ENCODE measurements at places on chromosomes 5 and 9.

DNA sequence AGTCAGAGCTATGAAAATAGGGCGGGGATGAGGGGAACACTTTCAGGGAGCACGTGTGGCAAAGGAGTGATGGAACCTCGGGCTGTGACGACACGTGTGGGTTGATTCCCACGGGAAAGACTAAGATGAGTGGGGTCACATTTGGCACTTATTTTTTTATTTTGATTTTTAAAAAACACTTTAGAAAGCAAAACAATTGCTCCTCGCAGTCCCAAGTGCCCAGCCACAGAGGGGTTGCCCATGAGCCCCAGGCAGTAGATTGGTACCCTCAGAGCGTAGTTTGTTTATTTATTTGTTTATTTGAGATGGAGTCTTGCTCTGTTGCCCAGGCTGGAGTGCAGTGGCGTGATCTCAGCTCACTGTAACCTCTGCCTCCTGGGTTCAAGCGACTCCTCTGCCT is 69.7 kb downstream of the WNK2 start:
- DNase-seq: no peak

DNA sequence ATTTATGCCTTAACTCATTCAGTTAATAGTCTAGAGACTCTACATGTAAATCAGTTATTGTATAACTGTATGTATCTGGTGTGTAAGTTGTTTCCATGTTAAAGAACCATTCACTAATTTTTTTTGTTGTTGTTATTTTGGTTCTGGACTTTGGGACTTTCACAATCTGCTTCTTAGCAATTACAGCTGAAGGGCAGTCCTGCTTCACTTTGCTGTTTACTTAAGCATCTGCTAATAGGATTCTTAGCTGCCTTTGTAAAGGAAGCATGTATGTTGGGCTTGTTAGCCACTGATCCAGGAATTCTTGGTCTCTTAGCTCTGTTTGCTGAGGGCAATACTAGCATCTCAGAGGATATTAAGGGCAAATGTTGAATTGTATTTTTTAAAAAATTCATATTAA is 97.0 kb downstream of the FOCAD start:
- DNase-seq: no peak

GRCh38 chr9:116572095-116572748 is 114.9 kb upstream of the TRIM32 start:
- DNase-seq: peak; percentile 53

GRCh38 chr5:51379331-51379700 is 3.9 kb upstream of the ISL1 start:
- no peak for DNase-seq

DNA sequence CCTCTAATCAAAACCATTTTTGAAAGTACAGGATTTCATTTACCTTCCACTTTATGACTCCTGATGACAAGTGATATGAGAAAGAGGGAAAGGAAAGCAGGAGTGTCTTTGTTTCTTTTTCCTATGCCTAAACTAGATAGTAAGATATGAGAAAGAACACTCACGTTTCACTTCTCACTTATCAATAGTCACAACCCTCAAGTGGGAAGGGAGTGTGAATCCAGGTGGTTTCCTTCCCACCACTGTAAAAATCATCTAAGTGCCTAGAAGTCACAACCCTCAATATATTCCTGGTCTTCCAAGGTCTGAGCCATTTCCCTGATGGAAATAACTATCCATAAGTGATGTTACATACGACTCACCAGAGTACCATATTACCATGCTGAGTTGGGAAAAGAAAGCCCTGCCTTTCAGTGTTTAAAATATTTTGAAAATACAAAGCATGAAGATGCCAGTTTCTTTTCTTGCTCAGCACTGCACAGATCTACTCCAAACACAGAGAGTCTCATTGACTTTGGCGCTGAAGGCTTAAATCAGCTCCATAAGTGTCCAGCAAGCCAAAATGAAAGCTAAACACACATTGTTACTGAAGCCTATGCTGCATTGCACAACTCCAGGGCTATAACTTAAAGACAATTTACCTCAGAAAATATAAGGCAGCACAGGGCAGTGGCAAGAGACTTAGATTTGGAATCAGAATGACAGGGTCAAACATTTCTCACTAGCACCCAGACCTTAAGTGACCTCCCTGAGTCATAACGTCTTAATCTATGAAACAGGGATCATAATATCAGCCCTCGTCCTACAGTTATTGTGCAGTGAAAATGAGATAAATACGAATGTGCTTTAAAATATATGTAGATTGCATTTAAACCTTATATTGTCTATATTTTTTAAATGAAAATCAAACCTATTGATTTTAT is 301.2 kb downstream of the KIAA0825 start:
- no peak for DNase-seq

DNA sequence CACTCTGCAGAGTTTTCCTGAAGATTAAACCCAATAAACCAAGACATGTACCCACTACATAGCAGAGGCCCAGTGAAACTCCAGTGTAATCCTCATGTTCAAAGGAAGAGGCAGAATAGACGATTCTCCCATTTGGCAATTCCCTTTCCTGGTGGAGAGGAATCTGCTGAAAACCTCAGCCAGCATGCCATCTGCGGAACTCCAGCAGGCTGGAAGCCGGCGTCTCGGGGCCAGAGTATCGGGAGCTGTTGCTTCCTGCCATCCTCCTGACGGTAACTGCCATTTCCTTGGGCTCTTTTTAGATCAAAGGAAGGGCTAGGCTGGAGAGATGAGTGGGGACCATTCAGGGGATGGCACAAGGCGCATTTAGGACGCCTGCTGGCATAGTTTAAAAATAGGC is 20.5 kb downstream of the NEURL1B start:
- DNase-seq: no peak
